ENCODE measurements at places on chromosomes 2 and 18.
A peak's percentile ranks its signal among the peaks of the same experiment; 100 is the strongest.

- DNase-seq = no peak
Observed at GRCh38 chr2:74845991-74846390, 12.1 kb downstream of the HK2 start.

- no peak for DNase-seq
Observed at GRCh38 chr2:187527262-187527661, 27.0 kb downstream of the TFPI start.

GRCh38 chr18:32920796-32921787, 148.3 kb upstream of the KLHL14 start:
- peak; percentile 71 for DNase-seq

GRCh38 chr2:187434342-187434785, 13.7 kb downstream of the CALCRL start:
- no peak for DNase-seq

- no peak for DNase-seq
Observed at GRCh38 chr2:64338910-64339500, 115.0 kb upstream of the LGALSL start.

DNA sequence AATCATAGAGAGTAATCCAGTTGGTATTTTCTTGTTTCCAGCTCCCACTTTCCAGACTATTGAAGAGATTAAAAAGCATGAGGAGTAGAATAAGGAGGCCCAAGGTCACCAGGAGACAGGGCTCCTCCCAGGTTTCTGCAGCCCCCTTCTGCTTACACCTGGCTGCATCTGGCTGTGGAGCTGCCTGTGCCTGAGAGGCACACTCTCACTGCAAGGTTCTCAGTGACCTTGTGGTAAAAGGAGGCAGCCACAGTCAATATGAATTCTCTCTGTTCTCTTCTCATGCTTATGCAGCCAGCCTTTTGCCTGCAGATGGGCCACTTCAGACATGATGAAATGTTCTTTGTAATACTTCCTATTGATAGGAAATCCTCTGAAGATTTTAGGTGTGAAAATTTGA, 233.7 kb downstream of the MYO3B start:
- DNase-seq = no peak

GRCh38 chr18:30920351-30920750, 122.2 kb downstream of the DSC3 start:
- DNase-seq = no peak

DNA sequence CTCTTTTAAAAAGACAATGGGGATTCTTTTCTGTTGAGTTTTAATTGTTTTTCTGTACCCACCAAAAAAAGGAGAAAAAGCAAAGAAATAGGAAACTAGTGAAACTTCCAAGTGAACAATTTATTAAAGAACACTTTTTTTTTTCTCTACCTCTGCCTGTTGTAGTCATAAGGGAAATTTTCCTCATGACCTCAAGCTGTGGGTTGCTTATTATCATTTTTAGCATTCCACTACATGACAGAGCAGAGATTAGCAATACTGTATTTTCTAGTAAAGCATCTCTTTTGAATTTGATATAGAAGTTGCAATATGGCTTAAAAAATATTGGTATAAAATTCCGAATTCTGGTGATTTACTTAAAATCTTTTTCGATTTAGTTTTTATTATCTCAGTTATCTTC, 87.9 kb upstream of the LRRTM1 start:
- no peak for DNase-seq

GRCh38 chr2:220499225-220499624, 871.8 kb downstream of the SLC4A3 start:
- DNase-seq = peak; percentile 34

DNA sequence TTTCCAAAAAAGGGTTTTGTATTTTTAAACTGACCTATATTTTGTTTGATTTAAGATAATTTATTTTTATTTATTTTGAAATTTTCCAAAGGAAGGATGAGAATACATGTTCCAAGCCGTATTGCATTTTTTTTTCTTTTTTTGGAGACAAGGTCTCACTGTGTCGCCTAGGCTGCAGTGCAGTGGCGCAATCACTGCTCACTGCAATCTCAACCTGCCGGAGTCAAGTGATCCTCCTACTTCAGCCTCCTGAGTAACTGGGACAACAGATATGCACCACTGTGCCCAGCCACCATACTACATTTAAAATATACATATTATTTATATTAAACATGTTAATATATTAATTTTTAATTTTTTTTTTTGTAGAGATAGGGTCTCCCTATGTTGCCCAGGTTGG, 15.0 kb downstream of the GEN1 start:
- DNase-seq = no peak

DNA sequence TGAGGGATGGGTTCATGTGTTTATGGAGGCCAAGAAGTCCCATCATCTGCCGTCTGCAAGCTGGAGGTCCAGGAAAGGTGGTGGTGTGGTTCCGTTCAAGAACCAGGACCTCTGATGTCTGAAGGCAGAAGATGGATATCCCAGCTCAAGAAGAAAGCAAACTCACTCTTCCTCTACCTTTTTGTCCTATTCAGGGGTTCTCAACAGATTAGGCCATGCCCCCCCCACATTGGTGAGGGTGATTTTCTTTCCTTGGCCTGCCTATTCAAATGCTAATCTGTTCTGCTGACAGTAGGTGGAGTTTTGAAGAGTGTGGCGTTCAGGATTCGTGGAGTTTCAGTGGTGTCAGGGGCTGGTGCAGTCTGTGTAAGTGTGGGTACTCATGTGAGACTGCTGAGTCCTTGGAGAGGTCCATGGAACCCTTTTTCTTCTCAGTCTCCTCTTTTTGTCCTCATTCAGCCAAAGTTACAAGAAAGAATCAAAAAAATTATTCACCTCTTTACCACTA, 5.9 kb downstream of the MSL3B start:
- no peak for DNase-seq

GRCh38 chr2:167954495-167954894, 292.9 kb downstream of the STK39 start:
- no peak for DNase-seq

DNA sequence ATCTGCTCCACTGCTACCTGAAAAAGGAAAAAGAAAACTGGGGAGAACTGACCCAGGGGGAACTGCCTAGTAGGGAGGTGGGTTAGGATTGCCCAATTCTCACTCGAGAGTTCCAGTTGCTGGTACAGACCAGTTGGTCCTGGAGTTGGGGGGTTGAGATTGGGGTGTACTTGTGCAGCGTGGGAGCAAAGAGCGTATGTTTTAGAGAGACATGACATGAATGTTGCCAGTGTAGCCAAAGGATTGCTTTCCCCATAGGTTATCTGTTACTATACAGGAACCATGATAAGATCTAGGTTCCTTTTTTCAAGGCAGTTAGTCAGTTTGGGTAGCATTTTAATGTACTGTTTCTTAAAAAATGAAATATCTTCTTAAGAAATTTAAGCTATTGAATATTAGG, 68.6 kb downstream of the APLF start:
- no peak for DNase-seq

- DNase-seq = peak; percentile 69
Observed at GRCh38 chr2:219286436-219287115, 7.4 kb downstream of the DNAJB2 start.

- no peak for DNase-seq
Observed at GRCh38 chr2:105765415-105766299, 20.9 kb downstream of the NCK2 start.

- DNase-seq = peak; percentile 12
Observed at GRCh38 chr2:64327510-64328414, 126.2 kb upstream of the LGALSL start.

GRCh38 chr2:3349211-3349693, 28.4 kb downstream of the EIPR1 start:
- no peak for DNase-seq

GRCh38 chr2:65430603-65431420, 1.6 kb downstream of the SPRED2 start:
- DNase-seq = peak; percentile 22

DNA sequence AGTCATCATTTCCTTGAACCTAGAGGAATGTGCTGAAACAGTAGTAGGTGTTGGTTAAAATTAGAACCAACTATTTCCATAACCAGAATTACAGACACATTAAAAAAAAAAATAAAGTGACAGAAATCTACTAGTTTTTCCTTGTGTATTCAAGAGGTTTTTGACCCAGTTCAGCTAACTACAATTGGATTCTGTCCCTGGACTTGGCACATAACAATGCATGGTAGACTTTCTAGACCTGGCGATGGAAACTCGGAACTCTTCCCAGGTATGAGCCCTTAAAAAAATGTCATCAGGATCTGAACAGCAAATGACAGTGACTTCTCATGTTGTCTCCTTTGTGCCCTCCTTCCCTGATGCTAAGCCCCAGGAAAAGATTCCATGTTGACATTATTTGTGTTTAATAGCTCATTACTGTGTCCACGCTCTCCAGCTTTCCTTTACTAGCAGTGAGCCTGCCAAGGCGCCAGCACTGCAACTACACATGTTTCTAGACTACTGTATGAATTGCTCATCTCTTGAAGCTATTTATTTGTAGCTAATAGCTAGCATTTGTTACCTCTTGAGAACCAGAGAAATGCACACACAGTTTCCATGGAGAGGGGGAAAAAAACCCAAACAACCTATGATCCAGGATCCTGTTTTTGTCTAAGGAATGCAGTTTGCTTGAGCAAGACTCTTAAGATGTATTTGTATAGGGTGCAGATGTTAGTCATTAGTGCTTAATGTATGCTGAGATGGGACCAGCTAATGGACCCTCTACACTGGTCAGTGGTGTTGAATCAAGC, 148.5 kb downstream of the FMNL2 start:
- DNase-seq = no peak

GRCh38 chr2:108182489-108182888, 57.3 kb upstream of the SULT1C3 start:
- DNase-seq = no peak

DNA sequence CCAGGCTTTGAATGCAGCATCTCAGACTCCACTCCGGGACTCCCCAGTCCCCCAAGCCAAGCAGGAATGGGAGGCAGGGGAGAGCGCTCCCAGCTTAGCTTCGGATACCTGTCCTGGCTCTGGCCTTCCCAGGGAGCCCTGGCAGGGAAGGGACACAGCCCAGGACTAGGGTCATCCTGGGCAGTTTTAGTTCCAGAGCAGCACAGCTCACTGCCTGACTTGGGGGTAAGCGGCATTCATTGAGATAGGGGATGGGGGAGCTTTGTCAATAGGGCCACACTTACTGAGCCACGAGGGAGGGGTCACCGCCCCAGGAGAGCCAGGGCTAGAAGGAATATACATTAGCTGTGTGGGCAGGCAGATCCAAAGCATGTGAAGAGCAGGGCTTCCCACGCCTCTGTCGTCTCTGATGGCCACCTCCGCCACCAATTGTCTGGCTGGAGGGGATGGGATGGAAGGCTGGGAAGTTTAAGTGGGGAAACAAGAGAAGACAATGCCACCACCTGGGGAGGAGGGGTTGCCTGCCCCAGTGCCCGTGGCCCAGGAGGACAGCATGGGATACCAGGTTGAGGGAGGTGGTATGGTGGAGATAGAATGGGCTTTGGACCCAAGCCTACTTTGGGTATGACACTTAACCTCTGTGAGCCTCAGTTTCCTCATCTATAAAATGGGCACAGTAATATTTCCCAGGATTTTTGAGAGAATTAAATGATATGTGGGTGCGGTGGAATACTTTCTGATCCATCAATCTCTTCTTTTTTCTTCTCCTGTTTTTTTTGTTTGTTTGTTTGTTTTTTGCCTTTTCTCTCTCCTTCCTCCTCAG, 40.2 kb downstream of the SCTR start:
- no peak for DNase-seq

- peak; percentile 66 for DNase-seq
Observed at GRCh38 chr2:37671009-37671815, at the start of gene CDC42EP3. TSS of gene CDC42EP3 (minus strand) at chr2:37671642. CDS start at chr2:37646587, 25,055 bp downstream.

DNA sequence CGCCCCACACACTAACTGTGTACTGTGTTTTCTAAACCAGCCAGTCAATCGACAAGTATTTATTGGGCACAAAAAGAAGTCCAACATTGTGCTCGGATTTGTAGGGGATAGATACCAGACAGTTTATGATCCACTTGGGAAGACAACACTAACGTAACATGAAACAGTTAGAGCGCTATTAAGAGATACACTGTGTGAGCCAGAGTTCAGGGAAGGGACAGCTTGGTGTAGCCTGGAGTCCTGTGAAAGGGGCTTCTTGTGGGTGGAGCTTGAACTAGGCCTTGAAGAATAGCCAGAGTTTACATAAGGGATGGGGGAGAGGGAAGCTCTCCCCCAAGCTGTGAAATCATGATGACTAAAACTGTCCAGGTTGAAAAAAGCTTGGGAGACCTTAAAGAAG, 176.4 kb upstream of the TCF4 start:
- no peak for DNase-seq

DNA sequence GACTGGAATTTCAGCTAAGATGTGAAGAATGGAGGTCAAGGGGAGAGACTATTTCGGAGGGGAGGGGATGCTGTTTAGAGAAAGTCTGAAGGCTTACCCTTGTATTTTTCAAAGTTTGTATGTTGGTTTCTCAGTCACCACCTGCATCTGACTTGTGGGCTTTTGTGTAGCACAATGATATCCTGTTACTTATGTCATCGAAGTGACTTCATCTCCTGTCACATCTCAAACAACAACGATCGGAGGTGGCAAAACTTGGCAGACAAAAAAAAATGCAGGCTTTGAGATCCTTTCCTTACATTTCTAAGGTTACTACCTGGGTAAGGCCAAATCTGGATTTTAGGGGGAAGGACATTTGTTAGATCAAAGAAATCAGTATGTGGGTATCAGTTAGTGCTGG, 11.7 kb upstream of the CXCR4 start:
- DNase-seq = no peak

DNA sequence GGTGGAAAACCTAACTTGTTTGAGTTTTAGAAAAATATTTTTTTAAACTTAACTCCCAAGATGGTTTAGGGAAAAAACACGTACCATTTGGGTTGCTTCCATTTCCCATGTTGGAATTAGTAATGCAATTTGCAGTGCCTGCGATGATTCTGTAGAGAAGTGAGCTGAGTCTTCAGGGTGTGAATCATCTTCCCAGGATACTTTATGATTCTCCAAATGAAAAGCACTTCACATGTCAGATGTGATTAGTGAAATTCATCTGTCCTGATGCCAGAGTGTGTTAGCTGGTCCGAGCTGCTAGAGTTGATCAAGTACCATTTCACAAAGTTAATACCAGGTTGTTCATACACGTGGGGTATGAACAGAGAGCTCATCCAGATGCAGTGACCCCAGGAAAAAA, 59.1 kb downstream of the ACOXL start:
- DNase-seq = no peak

DNA sequence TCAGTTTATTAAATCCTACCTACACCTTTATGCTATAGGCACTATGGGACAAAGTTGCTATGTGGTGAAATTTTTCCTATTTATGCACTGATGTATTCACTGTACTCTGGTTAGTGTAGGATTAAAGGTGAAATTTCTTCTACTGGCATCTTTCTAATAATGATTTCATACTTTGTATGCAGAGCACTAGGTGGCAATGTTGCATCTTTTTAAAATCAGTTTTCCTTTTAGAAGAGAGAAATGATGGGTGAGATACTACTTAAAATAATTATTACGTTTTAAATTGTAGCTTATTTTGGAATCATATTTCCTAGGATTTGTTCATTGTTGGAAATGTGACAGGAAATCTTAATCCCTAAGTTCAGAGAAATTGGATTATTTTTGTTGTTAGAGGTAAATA, 150.9 kb downstream of the CD8B2 start:
- peak; percentile 6 for DNase-seq

GRCh38 chr2:171652416-171652785, 34.9 kb upstream of the DYNC1I2 start:
- DNase-seq = peak; percentile 5

- DNase-seq = no peak
Observed at GRCh38 chr2:160308476-160308875, 108.4 kb upstream of the ITGB6 start.
